Activated CD8-positive, alpha-beta memory T cell treated with anti-CD3 and anti-CD28 coated beads for 1 hour (primary cell): ENCODE measurements at places on chromosomes 16 and 17.
A peak's percentile ranks its signal among the peaks of the same experiment; 100 is the strongest.

DNA sequence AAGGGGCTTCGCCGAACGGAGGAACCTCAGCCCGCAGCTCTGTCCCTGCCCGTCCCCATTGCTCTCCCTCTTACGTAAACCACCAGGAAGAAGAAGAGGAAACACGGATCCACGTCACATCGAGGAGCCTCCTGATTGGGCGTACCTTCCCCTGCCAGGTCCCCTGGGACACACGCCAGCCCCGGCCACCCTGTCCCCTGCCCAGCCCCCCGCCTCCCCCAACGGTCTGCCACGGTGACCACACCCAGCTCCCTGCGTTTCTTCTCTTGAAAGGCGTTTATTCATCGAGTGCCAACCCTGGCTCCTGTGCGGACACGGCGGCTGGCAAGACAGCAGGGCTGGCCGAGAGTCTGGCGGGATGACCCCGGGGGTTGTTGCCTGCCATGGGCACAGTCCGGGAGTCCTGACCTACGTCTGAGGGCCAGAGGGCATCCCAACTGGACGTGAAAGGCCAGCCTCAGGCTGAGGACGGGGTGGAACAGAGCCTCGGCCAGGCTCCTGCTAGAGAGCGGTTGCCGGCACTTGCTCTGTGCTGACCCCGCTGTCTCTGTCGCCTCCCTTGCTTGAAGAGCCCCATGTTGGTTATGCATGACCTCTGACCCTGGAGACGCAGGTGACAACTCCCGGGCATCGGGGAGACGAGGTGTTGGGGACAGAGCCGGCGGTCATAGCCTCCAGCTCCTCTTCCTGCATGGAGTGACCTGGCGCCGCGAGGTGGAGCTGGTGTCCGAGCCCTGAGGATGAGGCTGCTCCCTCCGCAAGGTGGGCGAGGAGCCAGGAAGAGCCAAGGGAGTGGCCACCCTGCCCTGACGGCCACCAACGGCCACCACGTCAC is 40.5 kb upstream of the ACSF3 start:
- DNase-seq = no peak

DNA sequence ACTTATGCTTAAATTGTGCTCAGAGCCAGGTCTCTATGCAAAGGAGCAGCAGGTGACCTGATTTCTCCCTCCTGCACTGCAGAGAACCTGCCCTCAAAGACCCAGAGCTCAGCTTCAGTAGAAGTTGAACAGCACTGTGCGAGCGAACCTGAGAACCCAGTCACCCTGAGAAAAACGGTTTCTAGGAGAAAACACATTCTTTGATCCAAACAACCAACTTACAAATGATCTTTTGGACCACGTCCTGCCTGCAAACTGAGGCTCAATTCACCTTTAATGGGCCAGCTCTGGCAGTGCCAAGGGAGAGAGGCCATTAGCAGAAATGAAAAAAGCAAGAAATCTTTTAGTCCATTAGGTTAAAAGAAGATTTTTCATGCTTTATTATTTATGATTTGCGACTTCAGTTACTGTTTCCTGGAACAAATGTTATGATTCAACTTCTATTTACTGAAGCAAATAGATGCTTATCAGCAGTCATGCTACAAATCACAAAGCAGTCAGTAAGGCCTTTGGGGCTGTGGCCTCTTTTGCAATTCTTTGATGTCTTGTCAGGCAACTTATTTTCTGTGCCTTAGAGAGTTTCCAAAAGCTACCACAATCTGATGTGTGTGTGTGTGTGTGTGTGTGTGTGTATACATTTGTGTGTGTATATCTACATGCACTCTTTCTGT is 65.7 kb upstream of the LRRC37A3 start:
- no peak for DNase-seq

GRCh38 chr17:62720126-62720850 is 87.8 kb downstream of the MARCHF10 start:
- DNase-seq = no peak

GRCh38 chr16:30924076-30924912 is 922 bp downstream of the FBXL19 start:
- DNase-seq = no peak

DNA sequence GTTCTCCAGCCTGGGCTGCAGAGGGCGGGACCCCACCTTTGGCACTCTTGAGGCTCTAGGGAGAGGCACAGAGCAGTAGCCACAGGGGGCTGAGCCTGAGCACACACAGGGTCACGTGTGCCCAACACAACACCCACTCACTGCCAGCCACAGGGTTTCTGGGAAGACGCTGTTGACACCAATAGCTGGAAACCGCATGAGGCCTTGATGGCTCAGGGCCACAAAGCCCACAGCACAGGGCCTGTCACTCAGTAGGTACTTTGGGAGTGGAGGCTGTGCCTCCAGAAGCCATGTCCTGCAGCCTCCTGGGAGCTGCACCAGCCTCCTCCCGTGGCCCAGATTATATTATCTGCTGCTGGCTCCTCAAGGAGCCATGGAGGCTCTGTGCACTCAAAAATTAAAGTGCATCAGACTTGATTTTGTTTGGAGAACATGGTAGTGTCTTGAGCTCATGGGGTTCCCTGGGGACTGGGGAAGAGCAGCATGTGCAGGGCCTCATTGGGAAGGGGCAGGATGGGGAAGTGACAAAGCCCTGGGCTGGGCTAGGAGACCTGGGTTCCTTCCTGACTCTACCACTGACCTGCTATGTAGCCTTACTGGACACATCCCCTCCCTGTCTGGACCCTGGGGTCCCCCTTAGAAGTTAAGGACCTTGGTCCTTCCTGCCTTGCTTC is 12.5 kb upstream of the SREBF1 start:
- peak; percentile 59 for DNase-seq

DNA sequence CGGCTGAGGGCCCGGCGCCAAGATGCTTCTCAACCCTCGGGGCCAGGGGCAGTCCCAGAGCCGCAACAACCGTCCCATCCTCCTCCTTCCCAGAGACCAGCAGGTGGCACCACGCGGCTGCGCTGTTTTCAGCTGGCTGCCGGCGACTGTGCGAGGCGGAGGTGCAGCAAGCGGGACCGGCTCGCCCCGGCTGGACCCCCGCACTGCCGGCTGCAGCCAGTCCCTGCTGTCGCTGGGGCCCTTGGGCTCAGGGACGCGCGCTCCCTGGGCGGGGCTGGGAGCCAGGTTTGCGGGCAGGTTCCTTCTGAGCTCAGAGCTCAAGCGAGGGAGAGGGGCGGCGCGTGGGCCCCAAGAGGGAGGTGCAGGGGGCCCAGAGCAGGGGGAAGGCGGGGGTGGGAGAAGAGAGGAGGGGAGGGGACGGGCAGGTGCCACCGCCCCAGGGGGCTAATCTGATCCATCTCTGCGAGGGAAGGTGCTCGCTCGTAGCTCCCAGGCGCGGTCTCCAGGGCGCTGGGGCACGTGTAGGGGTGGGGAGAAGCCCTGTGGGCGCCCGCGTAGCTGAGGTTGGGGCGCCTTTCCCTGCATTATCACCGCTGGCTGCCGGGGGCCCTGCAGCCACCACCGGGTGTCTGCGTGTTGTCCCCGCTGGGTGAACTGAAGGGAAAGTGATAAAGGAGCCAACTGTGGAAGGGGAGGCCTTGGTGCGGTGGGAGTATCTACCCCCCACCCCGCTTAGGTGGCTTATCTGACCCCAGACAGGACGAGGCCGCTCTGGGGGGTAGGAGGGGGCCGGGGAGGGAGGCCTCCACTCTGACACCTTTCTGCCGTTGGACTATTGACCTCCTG is 24.2 kb downstream of the STAT5A start:
- DNase-seq = no peak

- no peak for DNase-seq
Observed at GRCh38 chr16:81612351-81613163, 166.5 kb upstream of the PLCG2 start.

DNA sequence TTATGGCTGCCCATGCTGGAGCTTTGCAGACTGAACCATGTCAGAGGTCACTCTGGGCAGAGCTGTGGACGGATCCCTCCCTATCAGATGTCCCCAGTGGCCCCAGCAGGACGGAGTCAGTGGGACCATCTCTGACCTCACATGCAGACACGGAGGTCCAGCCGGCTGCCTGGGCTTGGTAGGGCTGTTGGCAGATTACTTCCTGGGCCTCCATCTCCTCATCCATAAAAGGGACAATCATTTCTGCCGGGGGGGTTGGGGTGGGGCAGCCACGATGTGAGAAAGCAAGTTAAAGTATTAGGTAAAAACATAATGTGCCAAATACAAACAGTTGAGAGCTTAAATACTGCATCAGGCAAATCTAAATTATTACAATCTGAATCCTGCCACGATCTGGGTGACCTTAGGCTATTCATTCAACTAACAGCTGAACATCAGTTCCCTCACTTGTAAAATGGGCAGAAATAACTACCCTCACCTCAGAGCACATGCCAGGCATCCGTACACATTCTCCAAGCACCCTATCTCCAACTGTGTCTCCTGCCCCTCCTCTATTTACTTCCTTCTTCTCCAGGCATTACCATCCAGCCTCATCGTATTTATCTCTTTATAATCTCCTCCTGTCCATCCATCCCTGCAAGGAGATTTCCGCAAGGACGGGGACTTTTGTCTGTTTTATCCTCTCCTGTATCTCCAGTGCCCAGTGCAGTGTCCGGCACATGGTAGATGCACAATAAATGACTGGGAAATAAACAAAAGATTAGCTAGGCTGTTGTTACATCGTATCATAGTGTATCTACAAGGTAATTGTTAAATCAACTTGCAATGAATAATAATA is 192.3 kb upstream of the FOXF1 start:
- DNase-seq = no peak

DNA sequence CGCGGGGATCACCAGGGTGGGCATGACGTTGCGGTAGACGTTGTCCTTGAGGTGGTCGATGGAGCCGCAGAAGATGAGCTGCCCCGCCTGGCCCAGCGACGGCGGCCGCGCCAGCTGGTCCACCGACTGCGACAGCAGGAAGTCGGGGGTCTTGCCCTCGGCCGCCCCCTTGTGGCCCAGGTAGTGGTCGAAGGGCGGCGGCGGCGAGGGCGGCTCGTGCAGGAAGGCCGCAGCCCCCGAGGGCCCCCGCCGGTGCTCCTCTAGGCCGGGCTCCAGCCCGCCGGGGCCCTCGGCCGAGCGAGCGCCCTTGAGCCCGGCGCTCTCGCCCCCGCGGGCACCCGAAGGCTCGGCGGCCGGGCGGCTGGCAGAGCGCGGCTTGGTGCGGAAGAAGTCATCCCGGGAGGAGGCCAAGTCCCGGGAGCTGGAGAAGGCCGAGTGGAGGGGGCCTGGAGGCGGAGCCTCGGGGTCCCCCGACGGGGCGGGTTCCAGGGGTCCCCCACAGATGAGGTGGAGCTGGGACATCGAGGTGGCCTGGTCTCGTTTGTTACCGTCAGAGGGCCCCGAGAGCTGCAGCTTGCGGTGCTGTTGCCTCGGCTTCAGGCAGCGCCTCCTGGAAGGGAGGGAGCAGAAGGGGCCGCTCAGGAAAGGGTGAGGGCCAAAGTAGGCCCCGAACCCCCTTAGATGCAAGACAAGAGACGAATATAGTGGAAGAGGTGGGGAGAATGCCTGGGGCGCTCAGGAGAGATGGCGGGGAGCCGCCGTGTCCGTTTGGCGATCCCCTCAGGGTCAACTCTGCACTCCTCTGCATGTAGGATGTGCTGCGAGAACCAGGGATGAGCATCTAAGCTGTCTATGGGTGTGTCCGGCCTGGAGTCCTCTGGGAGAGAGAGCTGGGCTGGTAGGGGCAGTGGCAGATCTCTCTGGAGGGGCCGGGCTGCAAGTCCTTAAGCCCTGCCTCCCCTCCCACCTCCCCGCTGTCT is 8.8 kb downstream of the FAM171A2 start:
- DNase-seq = peak; percentile 56

DNA sequence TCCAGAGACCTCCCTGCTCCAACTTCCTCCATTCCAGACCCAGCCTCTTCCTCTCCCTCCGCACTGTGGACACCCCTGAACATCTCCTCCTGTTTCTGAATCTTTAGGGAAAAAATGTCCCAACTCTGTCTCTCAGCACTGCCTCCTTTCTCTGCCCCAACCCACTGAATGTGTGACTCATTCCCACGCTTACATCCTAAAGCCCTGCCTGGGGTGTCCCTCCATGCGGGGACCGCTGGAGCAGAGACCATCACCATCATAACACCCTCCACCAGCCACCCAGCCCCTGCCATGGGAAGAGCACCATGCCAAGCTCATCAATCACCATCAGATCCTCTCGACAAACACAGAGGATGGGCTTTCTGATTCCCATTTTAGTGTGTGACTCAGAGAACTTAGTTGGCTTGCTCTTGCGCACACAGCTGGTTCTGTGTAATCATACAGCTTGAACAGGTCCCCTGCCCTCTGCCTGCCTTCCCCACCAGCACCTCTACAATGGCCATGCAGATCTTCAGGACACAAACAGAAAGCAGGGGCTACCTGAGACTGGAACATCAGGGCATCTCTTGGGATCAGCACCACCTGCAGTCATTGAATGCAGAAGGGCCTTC is 10.7 kb downstream of the RPRML start:
- DNase-seq = no peak

DNA sequence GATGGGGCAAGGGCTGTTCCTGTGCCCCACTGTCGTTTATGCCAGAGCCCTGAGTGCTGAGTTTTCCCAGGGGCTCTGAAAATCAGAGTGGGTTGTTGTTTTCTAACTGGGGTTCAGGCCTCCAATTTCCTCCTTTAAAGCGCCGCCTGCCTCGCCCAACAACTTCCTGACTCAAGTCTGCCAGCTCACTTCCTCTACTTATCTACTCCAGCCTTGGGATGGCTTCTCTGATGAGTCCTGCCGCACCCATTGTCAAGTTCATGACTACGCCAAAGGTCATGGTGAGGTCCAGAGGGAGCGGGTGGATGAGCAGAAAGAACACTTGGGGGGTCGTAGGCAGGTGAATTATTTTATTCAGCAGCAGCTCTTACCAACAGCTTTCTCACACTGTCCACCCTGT is 104.7 kb downstream of the UTP18 start:
- DNase-seq = no peak

DNA sequence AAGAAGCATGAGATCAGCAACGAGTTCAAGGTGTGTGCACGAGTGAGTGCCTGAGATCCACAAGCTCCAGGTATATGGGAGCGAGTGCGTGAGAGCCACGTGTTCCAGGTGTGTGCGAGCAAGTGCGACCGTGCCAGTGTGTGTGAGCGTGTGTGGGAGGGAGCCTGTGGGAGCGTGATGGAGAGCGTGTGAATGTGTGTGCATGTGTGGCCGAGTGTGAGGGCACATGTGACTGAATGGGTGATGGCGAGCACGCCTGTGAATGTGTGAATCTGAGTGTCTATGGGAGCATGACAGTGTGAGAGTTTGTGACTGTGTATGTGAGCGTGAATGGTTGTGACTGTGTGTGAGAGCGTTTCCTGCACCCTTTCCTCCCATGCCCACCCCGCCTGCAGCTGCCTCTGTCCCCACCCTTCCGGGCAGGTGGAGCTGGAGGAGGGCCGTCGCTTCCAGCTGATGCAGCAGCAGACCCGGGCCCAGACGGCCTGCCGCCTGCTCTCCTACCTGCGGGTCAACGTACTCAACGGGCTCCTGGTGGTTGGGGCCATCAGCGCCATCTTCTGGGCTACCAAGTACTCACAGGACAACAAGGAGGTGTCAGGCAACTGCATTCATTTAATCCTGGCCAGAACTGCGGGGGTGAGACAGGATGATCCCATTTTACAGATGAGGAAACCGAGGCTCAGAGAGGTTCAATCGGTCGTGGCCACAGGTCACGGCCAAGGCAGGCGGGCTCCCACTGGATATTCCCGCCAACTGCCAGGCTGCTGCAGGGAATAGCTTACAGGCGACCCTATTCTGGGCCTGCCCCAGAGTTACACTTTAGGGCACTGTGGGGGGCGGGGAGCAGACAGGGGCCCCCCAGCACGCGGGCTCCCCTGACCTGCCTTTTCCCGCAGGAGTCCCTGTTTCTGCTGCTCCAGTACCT is 3.7 kb downstream of the TMC8 start:
- no peak for DNase-seq

- no peak for DNase-seq
Observed at GRCh38 chr17:28470266-28470913, 3.1 kb upstream of the SLC13A2 start.

GRCh38 chr17:31226373-31226772 is 70.7 kb downstream of the OMG start:
- DNase-seq = no peak

GRCh38 chr16:19589771-19590302 is 34.3 kb downstream of the VPS35L start:
- no peak for DNase-seq
